ENCODE measurements at places on chromosomes 16 and 17.

DNA sequence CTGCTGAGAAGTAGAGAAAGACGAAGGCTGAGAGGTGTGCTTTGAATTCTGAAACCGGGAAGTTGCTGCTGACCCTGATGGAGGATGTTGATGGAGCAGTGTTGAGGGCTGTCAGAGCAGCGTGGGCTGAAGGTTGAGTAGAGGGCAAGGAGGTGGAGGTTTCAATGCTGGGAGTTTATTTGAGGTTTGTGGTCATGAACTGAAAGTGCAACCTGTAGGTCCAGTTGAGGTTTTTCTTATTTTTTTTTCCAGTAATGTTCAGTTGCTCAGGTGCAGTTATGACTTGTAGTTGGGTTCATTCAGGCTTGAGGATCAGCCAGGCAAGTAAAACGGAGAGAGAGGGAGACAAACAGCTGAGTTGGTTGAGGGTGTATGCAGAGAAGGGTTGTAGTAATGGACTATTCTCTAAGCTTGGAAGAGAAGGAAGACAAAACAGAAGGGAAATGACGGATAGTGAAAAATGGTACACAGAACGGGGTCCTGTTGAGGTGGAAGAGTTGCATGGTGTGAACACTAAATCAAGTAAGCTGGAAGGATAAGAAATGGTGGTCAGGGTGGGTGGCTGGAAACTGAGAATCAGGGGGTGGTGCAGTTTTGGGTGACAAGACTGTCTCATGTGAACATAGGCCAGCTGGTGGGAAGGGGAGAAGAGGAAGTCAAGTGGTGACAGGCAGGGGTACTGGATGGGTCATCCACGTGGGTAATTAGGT is 8.7 kb upstream of the UBE2G1 start:
- peak; percentile 35 for DNase-seq

DNA sequence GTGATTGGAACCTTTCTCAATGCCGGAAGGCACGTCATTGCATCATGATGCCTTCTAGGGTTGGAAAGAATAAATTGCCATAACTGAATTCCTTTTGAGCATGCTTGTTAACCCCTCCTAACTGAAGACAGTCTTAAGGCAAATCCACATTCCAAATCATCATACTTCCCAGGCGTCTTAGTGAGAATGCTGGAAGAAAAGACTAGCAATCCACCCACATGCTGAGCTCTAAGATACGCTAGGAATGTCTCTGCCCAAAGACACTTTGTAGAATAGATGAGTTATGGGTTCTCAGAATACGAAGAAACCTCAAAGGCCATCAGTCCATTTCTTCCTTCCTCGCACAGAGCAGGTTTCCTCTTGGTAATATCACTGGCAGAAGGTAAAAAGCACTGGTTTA is 486.5 kb downstream of the HS3ST4 start:
- DNase-seq: no peak

GRCh38 chr16:94918-95265 is 16.9 kb downstream of the MPG start:
- no peak for DNase-seq

DNA sequence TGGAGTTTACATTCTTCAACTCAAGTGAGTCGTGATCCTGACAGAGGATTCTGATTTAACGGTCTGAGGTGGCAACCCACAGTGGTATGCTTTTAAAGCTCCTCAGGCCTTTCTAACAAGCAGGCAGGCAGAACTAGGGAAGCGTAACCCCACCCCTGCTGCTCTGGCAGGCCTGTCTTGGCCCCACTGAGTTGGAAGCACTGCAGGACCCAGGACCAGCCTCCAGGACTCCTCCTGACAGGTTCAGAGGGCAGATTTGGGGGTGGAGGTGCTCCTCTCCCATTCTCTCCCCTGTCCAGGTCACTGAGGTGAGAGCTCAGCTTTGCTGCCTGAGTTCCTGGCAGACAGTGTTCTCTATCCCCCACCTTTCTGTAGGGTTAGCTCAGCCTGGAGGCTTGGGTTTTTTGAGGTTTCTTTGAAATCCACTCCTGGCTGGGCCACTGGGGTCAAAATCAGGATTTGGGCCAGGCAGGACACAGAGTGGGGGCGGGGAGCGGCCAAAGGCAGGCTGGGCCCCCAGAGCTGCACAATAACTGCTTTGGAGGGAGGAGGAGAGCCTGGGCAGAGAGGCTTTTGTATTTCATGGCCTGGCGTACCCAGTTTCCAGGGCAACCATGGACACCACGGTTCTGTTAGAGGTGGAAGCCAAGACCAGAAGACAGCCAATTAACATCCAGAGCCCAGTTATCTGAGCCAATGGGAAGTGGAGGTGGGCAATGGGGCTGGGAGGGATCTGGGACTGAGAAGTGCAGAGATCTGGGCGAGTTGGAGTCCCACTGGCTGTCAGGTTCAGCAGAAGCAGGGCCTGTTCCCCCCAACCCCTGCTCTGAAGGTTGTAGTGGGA is 9.5 kb downstream of the MRPL27 start:
- DNase-seq: no peak

- DNase-seq: no peak
Observed at GRCh38 chr16:4105848-4106247, 10.4 kb downstream of the ADCY9 start.

DNA sequence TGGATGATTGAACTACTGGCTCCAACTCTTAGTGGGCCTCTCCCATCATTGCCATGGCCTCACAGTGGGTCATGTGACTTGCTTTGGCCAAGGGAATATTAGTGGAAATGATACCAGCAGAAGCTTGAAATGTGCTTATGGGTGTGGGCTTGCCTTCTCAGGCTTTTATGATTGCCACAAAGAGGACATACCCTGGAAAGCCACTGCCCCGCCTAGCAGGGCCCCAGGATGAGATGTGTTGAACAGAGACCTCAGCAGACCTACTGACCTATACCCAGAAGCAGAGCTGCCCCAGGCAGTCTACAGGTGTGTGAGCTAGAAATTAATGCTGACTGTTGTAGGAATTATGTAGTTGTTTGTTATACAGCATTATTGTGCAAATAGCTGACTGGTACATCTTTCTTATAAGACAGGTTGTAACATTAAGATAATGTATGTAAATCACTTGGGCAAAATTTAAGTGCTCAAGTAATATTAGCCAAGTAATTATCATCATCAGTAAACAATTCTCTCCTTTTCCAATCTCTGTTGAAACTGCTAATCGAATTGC is 67.8 kb upstream of the CDH5 start:
- no peak for DNase-seq

DNA sequence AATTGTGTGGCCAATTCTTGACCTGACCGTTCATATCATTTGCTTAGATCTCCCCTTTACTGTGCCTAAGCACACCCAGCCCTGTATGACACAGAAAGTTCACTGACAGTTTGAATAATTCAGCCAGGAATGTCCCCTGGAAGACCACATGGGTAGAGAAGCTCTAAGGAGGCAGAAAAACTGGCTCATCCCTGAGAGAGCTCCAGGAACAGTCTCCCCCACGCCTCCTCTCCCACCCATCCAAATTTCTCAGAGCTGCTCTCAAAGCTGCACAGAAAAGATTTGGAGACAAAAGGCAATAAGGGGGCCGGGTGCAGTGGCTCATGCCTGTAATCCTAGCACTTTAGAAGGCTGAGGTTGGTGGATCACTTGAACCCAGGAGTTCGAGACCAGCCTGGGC is 11.2 kb downstream of the PRAC1 start:
- no peak for DNase-seq

- DNase-seq: no peak
Observed at GRCh38 chr16:67673712-67674580, 7.3 kb downstream of the C16orf86 start.

GRCh38 chr17:4522661-4523060 is 24.0 kb downstream of the SPNS2 start:
- no peak for DNase-seq

DNA sequence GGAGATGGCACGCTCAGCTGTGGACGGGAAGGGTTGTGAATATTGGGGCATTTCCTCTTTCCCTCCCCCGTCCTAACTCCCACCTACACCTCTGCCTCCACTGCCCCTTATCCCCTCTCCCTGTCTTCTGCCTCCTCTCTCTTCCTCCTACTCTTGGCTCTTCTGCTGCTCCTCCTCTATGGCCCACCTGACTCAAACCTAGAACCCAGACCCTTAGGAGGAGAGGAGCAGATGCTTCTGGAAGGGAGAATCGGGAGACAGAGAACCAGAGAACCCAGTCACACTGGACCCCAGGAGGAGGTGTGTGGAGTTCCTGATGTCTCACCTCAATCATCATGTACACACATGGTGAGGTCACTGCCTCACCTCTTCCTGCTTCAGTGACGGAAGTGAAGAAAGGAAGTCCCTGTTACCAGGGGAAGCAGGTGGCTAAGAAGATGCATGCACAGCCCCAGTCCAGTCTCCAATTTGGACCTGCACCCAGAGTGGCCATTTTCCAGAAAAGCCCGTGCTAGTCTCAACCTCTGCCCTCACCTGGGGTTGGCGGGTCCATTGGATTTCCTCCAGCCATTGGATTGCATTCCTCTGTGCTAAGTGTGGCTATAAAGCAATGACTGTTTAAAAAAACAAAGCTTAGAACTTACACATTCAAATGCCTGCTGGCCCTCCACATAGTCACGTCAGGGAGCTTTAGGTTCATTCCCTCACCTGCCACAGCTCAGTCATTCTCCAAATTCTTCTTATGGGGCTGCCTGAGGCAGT is 4.0 kb downstream of the RNF222 start:
- peak; percentile 59 for DNase-seq

DNA sequence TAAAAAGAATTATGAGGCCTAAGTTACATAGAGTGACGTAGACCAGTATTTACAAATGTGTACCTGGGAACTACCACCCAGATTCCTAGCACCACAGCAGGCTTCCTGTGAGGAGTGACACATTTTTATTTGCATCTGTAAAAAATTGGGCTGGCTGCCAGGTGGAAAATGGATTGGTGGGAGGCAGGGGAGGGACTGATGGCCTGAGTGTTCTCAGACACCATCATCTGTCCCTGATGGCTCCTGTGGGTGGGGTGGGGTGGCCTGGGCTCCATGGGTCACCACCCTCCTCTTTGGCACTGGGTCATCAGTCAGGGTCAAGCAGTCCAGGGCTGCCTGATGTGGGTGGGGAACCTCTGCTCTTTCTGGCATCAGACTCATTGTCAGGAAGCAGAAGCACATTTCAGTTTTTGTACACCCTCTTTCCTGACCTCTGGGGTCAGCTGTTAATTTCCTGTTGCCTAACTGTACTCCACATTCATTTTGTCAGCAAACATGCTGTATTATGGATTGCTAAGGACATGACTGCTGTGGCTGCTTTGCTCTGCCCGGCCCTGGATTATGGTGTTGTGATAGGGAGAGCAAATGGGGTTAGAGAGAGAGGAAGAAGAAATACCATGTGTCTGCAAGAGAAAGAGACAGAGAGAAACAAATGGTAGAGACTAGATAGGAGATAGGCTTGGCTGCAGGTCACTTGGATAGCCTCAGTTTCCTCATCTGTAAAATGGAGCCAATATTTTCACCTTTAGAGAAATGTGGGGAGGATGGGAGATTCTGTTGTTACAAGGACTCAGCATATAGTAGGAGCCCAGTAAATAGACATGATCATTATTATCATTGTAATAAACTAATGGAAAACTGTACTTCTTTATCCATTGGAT is 11.6 kb upstream of the MFAP4 start:
- DNase-seq: no peak

- DNase-seq: no peak
Observed at GRCh38 chr16:76175718-76176117, 101.5 kb upstream of the CNTNAP4 start.

DNA sequence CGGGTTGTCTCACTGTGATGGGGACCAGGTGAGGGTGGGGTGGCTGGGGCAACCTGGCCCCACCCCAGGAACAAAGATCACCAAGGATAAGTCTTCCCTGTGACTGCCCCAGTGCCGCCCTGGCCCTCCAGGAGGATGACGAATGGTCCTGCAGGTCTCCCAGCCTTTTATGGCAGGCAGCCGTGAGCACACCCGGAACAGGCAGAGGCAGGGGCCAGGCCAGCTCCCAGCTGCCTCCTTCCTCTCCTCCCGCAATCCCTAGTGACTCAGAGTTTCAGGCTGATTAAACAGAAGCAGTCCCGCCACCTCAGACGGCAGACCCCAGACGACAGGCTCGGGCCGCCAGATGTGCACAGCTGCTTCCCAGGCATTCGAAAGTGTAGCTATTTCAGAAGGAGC is 13.3 kb downstream of the JUP start:
- no peak for DNase-seq

DNA sequence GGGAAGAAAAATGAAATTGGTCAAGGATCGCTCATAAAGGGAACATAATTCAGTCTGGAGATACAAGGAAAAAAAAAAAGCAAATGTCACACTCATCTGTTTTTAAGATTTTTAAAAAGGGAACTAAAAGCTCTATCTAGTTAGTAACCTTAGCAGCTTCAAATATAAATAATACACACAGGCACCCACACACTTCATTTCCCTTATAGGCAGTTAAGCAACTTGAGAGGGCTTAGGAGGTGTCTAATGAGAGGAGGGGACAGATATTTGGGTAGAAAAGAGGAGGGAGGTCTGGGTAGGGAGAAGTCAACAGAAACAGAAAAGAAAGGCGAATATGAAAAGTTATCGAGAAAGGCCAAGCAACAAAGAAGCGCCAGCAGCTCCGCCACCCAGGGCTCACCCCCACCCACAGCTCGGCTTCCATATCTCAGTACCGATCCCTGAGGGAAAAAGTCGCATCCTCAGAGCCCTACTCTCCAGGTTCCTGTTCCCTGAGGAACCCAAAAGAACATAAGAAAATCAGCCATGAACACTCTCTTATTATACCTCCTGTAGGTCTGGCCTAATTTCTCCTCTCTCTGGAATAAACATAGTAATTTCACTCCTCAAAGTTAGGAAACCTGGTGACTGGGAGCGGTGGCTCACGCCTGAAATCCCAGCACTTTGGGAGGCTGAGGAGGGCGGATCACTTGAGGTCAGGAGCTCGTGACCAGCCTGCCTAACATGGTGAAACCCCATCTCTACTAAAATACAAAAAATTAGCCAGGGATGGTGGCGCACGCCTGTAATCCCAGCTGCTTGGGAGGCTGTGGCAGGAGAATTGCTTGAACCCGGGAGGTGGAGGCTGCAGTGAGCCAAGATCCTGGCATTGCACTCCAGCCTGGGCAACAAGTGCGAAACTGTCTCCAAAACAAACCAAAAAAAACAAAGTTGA is 69.6 kb upstream of the RCVRN start:
- DNase-seq: no peak
